ENCODE measurements at places on chromosomes 12 and 14. TPM values are rescaled to one million over a fixed set of nuclear protein-coding genes. Genes with fewer than 3 reads are reported as not detected.

AICDA gene
- not detected for polyA plus RNA-seq

OTX2 gene
- not detected for polyA plus RNA-seq

DMAC2L gene
- polyA plus RNA-seq, result 13.1 TPM

ACSS3 gene
- polyA plus RNA-seq, result 0.01 TPM

HOXC10 gene
- 0.83 TPM for polyA plus RNA-seq

HOXC9 gene
- 2.9 TPM for polyA plus RNA-seq

STAT6 gene
- polyA plus RNA-seq, result 170 TPM

EPYC gene
- not detected for polyA plus RNA-seq

GDF3 gene
- not detected for polyA plus RNA-seq

HVCN1 gene
- not detected for polyA plus RNA-seq

MYO1A gene
- polyA plus RNA-seq, result 0.03 TPM

MYL2 gene
- polyA plus RNA-seq, result 0.26 TPM

KLRK1 gene
- not detected for polyA plus RNA-seq

TM7SF3 gene
- polyA plus RNA-seq, result 279 TPM

NINJ2 gene
- polyA plus RNA-seq, result 0.12 TPM

KCNJ8 gene
- polyA plus RNA-seq, result not detected

RNU4-1 gene
- polyA plus RNA-seq, result under 0.01 TPM

ABHD12B gene
- polyA plus RNA-seq, result not detected

PTGER2 gene
- polyA plus RNA-seq, result 4.2 TPM

CCDC88C gene
- 1.4 TPM for polyA plus RNA-seq

NFE2 gene
- 0.54 TPM for polyA plus RNA-seq

HOTAIR gene
- 0.33 TPM for polyA plus RNA-seq

POTEM gene
- polyA plus RNA-seq, result not detected

MANSC4 gene
- 0.28 TPM for polyA plus RNA-seq

PLBD1 gene
- polyA plus RNA-seq, result not detected

RDH16 gene
- polyA plus RNA-seq, result 0.06 TPM

AKAP3 gene
- polyA plus RNA-seq, result 0.44 TPM

CCDC177 gene
- polyA plus RNA-seq, result not detected

KLRC2 gene
- 0.07 TPM for polyA plus RNA-seq

NELL2 gene
- polyA plus RNA-seq, result 0.07 TPM

CLEC2D gene
- 0.57 TPM for polyA plus RNA-seq

CPM gene
- polyA plus RNA-seq, result 0.73 TPM

PPP1R1A gene
- not detected for polyA plus RNA-seq

PPM1H gene
- 0.02 TPM for polyA plus RNA-seq

TMTC2 gene
- 2.7 TPM for polyA plus RNA-seq

Data from mammary epithelial cell (primary cell).